ENCODE measurements at places on chromosomes 2 and 18. TPM values are rescaled to one million over a fixed set of nuclear protein-coding genes. Genes with fewer than 3 reads are reported as not detected.

- DNase-seq = no peak
Observed at GRCh38 chr18:8107426-8107825, 501.8 kb upstream of the RAB12 start.

LYG1 gene
- polyA plus RNA-seq = 0.70 TPM

CKAP2L gene
- polyA plus RNA-seq = 3.3 TPM

EHBP1 gene
- 43.8 TPM for polyA plus RNA-seq
